ENCODE measurements at places on chromosomes 7 and 10.

DNA sequence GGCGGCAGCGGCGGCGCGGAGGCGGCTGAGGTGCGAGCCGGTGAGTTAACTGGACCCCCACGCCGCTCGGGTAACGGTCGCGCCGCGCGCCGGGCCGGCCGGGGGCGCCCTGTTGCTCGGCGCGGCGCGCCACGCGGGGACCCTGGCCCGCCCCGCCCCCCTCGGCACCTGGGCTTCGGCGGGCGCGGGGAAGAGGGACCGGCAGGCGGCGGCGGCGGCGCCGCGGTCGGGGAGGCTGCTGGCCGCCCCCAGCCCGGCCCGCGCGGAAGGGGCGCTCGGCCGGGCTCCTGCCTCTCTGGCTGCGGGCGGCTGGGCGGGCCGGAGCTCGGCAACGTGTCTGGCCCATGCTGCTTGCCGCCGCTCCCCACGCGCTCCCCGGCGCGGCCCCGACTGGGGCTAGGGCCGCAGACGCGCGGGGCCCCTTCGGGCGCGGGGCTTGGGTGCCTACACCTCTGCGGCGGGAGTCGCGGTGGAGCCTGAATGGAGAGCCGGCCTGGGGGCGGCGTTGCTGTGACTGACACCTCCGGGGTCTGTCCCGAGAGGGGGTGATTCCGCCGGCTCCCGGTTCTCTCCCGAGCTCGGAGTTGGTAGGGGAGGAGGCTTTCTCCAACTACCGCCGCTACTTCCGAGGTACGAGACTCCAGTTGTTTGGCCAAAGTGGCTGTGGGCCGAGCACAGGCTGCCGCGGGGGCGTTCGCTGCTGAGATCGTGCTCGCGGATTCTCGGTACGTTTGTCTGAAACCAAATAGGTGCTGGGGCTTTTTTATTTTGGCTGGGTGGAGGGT lies 494 bp downstream of the PALS2 start:
- peak; percentile 71 for DNase-seq

DNA sequence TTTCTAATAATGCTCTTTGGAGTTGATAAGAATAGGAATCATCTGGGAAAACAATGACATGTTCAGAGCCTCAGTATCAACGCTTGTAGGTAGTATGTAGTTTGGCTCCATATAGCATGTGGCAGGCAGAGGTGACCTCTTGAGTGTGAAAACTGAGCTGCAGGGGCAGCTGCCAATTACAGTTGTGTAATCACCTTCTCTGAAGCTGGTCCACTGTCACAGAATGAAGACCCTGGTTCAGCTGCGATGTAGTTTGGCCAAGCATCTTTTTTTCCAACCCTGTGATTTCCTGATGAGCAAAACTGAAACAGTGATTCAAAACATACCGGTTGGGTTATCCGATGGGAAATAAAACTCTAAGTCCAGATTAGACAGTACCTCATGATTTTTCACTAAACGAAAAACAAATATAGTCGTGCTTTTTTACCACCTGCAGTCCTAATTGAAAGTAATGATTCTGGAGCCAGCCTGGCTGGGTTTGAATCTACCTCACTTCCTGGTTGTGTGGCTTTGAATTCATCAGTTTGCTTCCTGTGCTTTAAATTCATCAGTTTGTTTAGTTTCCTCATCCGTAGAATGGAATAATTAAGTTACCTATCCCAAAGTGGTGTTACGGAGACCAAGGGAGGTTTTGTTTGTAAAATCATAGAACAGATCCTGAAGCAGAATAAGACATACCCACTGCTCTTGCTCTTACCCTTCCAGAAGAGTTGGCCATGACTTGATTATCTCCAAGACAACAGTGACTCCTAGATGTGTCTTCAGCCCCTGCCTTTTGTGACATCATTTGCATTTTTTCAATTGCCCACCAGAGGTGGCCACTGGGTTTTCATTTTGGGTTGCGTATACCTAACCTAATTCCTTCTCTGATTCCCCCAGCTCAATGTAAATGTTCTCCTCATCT lies 87.4 kb downstream of the CELF2 start:
- DNase-seq: peak; percentile 6

DNA sequence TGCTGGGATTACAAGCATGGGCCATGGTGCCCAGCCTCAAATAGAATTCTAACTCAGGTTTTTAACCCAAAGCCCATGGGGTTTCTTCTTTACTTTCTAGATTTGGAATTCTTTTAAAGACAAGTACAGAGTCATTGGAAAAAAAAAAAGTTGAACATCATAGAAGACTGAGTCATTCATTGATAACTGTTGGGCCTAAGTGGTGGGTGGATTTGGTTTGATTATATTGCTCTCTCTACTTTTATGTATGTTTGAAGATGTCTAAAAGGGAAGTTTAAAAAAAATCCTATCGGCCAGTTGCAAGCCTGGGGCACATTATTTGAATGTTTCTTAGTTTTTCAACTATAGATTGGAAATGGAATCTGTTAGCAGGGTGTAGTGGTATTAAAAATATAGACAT lies 49.7 kb downstream of the INPP5F start:
- DNase-seq: no peak

DNA sequence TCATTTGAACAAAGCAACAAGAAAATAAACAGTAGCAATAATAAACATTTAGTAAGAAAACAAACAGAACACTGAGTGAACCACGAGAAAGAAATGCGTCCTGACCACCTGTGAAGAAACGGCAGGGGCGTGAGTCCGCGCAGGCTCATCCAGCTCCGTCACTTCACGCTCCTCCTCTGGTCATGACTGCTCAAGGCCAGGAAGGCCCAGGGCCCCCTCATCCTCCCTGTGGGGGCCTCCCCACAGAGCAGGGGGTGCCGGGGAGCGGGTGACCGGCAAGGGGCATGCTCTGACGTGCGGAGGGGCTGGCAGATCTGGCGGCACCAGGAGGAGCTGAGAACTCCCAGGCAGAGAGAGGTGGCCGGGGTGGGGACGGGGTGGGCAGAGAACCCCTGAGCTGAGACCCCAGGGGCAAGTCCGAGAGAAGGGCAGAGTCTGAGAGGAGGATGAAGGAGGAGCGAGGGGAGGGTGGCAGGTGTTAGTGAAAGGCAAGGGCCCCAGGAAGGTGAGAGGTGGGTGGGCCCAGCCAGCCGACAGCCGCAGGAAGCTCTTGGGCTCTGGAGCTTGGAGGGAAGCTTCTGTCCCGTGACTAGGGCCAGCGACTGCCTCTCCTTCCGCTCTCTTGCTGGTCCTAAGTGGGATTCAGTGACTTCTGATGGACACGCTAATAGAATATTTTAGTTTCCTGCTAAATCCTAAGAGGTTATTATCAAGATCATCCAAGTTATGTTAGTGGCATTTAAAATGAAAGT lies 223.9 kb downstream of the TCERG1L start:
- no peak for DNase-seq

- no peak for DNase-seq
Observed at GRCh38 chr7:129923709-129924108, 29.1 kb downstream of the UBE2H start.

- no peak for DNase-seq
Observed at GRCh38 chr7:78691584-78691983, 761.9 kb downstream of the MAGI2 start.

DNA sequence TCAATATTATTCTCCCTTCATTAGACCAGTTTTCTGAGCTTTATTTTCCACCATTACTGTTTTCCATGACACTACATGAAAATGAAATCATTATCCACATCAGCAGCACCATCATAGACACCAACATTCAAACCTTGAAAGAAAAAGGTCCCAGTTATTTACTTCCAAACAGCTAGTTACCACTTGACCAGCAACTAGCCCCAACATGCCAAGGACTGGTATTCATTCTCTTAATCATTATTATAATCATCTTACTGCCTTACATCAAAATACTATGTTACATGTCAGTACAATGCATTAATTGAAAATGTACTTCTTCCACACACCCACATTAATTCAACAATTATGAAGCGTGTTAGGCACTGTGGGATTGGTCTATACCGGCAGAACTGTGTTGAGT lies 199.4 kb downstream of the TSPAN12 start:
- no peak for DNase-seq

GRCh38 chr7:24328050-24328449 lies 44.1 kb downstream of the NPY start:
- no peak for DNase-seq

DNA sequence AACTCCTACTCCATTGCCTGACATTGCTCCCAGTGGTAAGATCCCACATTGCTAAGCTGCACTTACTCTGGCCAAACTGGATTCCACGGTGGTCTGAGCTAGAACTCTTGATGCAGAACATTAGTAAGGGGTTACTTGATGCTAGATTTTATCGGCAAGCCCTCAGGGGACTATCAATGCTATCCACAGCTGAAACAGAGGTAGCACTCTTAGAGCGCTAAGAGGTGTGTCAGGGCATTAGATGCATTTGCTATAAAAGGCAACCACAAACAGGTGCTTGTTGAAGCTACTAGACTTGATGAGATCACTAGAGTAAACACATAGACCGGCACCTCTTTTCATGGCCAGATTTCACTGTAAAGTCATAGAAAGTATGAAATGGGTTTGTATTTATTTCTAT lies 116.3 kb downstream of the MDFIC start:
- peak; percentile 1 for DNase-seq

DNA sequence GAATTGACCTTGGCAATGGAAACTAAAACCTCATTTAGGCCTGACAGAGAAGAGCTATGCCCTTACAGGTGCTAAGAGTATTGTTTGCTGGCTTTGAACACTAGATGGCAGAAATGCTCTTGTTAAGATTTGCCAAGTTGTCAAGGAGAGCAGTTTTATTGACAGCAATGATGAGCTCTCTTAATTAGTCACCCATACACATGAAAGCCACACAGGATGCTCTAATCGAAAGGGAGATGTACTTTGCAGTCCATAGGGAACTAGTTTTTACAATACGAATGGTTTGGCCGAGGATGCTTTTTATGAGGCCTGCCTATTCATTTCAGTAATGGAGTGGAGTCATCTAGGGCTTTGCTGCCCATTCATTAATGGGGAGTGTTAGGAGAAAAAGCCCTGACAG lies 45.4 kb upstream of the MBL2 start:
- peak; percentile 27 for DNase-seq

- peak; percentile 18 for DNase-seq
Observed at GRCh38 chr7:17498230-17498629, 199.8 kb downstream of the AHR start.

GRCh38 chr7:22377703-22378102 lies 20.7 kb upstream of the RAPGEF5 start:
- no peak for DNase-seq

DNA sequence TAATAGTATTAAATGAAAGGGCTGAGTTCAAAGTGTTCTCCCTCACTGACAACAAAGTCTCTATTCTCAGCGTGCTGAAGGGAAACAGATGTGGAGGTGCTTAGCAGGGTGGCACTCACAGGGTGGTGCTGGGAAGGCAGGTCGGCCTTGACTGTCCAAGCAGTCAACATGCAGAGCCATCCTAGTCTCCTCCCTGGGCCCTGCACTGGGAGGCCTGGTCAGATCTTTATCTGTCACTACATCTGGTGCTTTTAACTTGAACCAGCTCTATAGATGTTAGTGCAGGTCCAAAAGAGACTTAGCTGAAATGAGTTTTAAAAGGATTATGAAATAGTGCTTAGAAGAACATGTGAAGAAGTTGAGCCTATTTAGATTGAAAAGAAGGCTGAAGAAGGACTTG lies 82.1 kb downstream of the AVL9 start:
- no peak for DNase-seq

DNA sequence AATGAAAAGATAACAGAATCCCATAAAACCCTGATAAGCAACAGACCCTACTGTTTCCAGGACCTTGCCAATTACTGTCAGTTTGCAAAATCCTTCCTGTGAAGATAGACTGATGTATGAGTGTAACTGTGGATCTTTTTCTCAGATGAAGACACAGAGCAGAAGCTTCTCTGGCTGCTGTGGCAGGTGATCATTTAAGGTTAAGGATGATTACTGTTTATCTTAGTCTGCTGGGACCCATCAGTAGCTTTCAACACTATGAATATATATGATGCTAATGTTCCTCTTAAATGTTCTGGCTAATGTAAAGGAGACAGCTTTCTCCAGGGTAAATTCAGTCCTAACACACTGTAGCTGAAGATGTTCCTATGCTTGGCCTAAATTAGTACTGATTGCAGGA lies 56.0 kb upstream of the CTTNBP2 start:
- peak; percentile 11 for DNase-seq

DNA sequence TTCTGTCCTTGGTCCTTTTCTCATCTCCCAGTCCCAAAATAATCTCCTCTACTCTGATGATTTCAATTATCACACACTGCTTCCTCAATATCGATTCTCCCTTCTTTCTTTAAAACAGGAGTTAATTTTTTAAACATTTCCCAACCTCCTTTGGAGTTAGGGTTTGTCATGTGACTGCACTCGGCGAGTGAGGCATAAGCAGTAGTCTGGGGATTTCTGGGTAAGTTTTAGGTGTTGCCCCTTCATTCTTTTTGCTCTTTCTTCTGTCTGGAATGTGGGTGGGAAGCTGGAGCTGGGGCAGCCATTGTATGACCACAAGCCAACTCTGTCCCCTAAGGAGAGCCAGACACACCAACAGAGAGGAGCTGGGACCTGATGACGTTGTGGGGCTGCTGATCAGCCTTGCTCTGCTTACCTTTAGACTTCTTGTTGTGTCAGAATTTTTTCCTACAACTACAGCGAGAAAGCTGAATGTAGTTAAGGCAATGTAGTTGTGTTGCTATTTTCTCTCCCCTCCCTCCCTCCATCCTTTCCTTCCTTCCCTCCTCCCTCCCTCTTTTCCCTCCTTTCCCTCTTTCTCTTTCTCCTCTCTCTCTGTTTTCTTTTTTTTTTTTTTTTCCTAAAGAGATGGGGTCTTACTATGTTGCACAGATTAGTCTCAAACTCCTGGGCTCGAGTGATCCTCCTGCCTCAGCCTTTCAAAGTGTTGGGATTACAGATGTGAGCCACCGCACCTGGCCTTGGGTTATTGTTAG lies 6.5 kb upstream of the TSPAN14 start:
- no peak for DNase-seq

GRCh38 chr7:157355784-157356511 lies 19.1 kb downstream of the DNAJB6 start:
- peak; percentile 49 for DNase-seq

DNA sequence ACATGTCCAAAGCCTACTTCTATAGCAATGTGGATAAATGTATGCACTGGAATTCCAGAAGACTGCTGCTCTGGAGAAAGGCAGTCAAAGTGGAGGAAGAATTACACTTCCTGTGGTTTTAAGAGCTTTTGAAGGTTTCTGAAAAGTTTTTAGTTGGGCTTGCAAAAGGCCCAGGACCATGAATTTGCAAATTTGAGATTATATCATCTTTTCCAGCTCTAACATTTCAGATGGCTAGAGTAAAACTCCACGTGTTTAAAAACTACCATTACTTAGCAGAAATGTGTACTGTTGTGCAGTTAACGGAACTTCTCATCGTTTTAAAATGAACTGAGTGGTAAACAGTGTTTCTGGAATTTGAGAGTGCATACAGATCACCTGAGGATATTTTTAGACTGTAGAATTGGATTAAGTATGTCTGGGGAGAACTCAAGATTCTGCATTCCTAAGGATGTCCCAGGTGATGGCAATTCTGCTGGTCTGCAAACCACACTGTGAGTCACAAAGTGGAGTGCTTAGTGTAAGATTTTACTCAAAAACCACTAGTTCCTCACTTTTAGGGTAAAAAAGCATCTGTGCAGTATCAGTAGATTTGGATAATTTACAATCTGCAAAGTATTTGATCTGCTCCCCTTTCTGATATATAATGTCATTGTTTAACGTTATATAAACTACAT lies 32.9 kb upstream of the CCDC71L start:
- DNase-seq: no peak

- no peak for DNase-seq
Observed at GRCh38 chr10:101040061-101040460, 9.0 kb downstream of the SFXN3 start.

- DNase-seq: peak; percentile 81
Observed at GRCh38 chr10:93991596-93992284, 2.0 kb upstream of the PLCE1 start.

All from ELF-1 (cell line).